ENCODE measurements at places on chromosomes 7 and 10.

GRCh38 chr10:111338805-111339204, 262.0 kb downstream of the ADRA2A start:
- DNase-seq = no peak

DNA sequence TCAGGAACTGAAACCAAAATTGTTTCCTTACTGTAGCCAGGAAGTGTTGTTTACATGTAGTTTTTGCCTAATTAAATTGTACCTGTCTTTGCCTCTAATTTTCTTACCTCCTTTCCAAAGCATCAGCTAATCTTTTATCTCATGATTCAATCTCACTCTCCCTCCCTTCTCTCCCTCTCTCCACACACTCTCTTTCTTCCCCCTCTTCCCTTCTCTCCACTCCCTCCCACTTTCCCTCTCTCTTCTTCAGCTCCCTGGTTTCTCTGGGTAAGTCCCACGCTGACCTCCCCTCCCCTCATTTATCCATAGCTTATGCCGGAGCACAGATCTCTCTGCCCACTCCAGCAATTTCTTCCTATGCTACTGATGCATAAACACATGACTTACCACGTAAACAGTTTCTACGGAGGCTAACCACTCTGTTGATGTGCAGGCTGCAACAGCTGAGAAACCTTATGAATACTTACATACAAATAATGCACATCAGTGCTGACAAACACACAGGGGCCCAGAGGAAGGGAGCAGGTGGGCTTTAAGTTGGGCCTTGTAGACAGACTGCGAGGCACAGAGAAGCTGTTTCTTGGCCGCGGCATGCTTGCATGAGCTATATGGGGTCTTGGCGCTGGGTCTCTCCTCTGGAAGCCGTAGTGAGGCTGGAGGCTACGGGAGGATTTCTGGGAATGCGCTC, 174.4 kb upstream of the PLXNA4 start:
- DNase-seq = no peak

- DNase-seq = no peak
Measured at GRCh38 chr7:94039368-94040035, 35.3 kb upstream of the BET1 start.

GRCh38 chr7:156219307-156220077, 407.2 kb upstream of the SHH start:
- DNase-seq = no peak

- no peak for DNase-seq
Measured at GRCh38 chr10:111085690-111086353, 9.0 kb downstream of the ADRA2A start.

DNA sequence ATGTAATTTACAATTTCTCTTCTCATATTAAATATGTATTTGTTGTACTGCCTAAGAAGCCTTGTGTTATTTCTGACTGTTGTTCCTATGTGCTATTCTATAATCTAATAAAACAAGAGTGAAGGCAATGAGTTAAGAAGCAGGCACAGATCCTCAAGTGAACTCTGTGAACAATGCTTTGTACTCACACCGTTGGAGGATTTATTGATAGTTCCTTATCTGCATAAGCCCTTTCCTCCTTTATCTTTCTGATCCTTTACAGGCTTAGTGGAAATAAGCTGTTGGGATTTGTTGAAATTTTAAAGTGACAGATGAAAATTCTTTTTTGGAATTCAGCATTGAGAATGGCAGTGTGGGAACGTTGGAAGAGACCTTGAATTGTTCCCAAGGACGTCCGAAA, 329.6 kb upstream of the NPVF start:
- DNase-seq = no peak

- DNase-seq = no peak
Measured at GRCh38 chr7:117271566-117271965, 51.3 kb downstream of the WNT2 start.

DNA sequence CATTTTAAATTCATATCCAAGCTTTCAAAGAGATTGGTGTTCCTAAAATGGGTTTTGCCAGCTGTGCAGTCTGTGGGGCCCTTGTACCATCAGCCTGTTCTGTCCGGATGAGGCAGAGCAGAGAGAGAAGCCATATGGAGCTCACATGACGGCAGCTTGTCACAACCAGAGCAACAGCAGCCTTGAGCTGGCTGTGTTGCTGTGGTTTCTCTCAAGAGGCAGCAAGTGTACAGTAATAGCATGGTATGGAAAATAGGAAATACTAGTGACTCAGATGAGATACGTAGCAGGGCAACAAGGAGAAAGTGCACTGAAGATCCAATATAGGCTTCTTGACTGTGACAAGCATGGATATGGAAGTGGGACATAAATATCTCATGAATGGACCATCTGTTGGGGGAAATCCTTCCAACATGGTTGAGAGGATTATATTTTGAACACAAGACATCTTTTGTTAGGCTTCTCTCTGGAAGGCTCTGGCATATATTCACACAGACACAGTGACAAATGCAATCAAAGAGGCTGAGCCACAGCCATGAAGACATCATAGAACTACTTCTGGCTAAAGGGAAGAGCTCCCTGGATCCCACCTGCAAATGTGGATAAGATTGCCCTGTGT, 251.0 kb upstream of the TAC1 start:
- DNase-seq = no peak

- DNase-seq = no peak
Measured at GRCh38 chr10:45380903-45381620, 7.0 kb downstream of the ALOX5 start.

GRCh38 chr10:103463499-103463898, 4.8 kb upstream of the CALHM1 start:
- no peak for DNase-seq

DNA sequence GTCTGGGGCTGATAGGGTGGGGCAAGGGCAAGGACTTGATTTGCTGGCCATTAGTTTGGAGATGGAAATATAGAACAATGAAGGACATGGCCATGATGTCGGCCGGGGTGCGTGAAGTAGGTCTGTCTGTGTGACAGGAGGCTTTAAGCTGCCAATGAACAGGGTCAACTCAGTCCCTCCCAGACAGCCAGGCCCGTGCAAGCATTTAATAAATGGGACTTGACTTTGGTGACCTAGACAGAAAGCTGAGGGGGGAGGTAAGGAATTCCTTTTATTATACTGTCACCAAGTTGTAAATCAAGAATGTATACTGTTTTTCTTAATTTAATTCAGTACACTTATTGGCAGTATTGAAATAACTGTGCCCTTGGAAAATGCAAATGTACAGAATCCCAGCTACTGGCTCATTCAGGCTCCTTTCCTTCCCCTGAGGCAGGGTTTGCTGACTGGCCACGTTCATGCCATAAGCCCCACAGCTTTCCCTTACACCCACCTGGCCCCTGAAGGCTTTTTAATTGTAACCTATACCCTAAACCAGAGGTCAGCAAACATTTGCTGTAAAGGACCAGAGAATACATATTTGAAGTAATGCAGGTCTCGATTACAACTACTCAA, 87.2 kb downstream of the WIPF3 start:
- no peak for DNase-seq
